ENCODE measurements at places on chromosomes 16 and 17.

DNA sequence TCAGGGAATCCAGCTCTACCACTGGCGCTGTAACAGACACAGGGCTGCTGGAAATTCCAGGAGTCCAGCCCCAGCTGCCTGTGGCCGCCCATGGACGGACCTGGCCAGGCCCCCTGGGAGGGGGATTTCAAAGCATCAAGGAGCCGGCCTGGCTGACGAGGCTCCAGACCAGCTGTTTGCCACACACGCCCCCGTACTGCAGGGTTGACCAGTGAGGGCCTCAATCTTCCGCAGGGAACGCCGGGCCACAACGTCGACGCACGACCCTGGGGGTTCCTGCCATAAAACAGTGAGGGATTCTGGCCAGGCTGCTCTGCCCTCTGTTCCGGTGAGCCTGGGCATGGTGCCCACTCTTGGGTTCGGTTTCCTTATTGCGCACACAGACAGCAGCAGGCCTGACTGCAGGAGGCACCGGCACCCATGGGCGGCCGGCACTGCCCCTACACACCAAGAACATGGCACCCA lies 3.7 kb downstream of the LMF1 start:
- DNase-seq: no peak

DNA sequence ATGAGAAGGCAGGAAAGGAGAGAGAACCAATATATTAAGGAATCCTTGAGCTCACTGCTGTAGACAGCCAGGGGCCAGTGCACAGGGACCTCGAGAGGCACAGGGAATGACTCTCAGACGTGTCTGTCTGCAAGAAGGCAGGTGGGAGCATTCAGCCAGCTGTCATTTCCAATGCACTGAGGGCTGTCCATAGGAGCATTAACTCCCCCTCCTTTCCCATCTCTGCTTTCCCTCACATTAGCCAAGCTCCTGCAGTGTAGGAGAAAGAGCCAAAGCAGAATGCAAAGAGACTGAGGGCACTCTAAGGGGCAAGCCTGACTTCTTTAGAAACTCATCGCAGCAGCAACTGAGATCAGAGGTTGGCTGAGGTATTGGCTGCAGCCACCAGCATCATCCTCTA lies 218.3 kb downstream of the CDH13 start:
- DNase-seq: no peak

- DNase-seq: peak; percentile 95
Measured at GRCh38 chr17:35433075-35433894, 985 bp upstream of the SLFN12 start.

DNA sequence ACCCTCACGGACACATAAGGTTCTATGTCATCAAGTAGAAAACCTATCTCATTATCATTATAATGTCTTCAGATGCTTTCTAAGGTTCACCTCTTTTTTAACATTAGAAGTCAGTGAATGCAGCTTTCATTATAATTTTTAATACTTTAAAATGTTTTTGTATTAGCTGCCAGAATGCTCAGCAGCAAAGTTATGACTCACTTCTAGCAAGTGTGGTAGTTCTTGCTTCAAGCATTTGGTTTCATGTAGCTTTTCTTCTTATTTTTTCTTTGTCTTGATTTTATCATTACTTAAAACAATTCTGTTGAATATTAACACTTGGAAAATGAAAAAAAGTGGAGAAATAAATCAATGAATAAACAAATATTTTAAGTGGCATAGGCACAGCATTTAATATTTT lies 23.4 kb downstream of the LPCAT2 start:
- peak; percentile 10 for DNase-seq

- DNase-seq: no peak
Measured at GRCh38 chr16:14198572-14198971, 127.5 kb downstream of the MRTFB start.

GRCh38 chr16:1299012-1299867 lies 10.2 kb upstream of the UBE2I start:
- DNase-seq: no peak

DNA sequence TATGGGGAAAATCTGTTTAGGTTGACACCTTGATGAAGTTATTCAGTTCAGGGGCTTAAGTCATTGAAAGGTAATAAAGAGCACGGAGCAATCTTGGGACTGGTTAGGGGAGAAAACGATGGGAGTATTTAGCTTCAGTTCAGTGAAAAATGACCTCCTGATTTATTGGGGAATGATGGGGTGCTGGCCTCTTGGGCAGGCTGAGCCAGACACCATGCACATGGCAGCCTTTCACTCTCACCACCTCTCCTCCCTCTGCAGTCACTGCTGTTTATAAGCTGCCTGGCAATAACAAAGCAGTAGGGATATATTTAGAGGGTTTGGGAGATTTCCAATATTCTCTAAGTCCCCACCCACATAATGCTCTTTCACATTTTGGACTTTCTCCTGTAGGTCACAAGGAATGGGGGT lies 140.5 kb upstream of the HS3ST2 start:
- no peak for DNase-seq

- DNase-seq: no peak
Measured at GRCh38 chr16:67167588-67167987, 2.8 kb upstream of the NOL3 start.

DNA sequence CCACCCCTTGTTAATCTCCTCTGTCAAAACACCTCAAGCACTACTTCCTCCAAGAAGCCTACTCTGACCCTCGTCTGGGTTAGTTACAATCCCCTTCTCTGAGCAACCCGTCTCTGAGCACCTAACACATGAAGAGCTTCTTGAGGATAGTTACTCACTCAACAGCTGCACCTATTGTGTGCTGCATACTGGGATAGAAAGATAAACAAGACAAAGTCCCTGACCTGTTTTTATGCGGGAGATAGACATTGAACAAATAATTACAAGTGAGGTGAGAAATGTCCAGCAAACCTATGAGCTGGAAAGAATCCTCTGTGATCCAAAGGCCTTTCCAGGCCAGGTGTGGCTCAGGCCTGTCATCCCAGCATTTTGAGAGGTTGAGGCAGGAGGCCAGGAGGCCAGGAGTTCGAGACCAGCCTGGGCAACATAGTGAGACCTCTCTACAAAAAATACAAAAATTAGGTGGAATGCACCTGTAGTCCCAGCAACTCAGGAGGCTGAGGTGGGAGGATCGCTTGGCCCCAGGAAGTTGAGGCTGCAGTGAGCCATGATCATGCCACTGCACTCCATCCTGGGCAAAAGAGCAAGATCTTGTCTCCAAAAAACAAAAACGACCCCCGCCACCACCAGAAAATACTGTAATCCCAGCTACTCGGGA lies 5.5 kb upstream of the ZNF771 start:
- no peak for DNase-seq

GRCh38 chr16:53183442-53183841 lies 128.7 kb downstream of the CHD9 start:
- no peak for DNase-seq

DNA sequence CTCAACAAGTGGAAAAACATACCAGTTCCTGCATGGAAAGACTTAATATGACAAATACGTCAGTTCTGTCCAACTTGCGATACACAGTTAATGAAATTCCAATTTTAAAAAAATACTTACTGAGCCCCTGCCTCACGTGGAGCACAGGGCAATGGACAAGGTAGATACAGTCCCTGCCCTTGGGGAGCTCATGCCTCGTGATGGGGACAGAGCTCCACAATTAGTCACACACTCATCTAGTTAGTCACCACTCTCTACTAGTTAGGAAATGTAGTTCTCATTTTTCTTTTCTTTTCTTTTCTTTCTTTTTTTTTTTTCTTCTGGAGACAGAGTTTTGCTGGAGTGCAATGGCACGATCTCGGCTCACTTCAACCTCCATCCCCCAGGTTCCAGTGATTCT lies 74.7 kb upstream of the CDH5 start:
- no peak for DNase-seq

DNA sequence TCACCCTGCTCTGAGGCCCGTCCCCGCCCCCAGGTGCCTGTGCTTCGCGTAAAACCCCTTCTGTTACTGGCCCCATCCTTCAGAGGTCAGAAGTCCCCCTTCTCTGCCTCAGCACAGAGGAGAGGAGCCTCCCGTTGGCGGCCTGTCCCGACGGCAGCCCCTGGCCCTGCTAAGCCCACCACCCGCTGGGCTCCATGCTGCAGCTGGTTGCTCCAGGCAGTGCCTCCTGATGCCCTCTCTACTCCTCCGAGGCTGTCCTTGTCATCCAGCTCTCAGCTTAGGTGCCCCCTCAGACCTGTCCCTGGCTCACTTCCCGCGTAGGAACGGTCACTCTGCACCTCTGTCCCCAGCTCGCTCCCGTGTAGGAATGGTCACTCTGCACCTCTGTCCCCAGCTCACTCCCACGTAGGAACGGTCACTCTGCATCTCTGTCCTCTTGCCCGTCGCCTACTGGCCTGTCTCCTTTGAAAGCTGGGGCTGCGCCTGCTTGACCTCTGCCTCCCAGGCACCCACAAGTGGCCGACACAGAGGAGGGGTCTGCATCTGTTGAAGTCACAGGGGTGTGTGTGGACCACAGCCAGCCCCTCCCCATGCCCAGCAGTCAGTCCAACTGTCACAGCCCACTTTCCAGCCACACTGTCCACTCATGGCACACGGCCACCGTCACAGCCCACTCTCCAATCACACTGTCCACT lies 31.7 kb upstream of the ZC3H18 start:
- no peak for DNase-seq

DNA sequence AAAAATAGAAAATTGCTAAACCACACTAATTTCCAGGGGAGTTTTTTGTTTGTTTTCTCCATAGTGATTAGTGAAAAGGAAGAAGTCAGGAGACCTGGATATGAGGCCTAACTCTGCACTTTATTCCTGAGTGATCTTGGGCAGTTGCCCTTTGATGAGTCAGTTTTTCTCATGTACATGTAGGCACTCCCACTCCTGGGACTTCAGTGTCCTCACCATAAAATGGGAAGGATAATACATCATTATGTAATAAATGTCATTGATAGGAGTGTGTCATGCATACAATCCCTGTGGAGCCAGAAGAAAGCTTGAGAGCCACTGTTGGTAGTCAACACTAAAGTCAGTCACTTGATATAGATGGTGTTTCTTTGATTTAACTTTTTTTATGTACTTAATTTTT lies 32.5 kb downstream of the WIPF2 start:
- peak; percentile 91 for DNase-seq

DNA sequence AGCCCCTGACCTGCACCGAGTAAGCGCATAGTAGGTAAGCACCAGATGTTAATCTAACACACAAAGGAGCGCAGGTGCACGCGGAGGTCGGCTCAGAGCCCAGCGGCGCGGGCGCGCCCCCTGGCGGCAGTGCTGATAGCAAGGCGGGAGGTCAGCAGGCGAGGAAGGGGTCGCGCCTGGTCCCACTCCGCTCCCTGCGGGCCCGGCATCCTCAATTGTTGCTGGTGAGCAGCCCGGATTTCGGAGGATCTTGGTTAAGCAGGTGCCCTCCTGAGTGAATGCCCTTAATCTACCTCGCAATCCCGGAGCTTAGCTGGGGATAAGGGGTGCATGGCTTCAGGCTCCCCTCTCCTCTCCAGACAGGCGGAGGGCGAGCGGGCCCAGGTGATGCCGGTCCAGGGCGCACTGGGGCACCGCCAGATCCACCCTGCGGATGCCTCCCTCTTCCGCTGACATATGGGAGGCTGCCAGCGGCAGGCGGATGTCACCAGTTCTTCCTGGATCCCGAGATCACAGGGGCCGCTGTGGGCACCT lies 4.0 kb upstream of the WNT3 start:
- no peak for DNase-seq

- no peak for DNase-seq
Measured at GRCh38 chr16:89155851-89156739, 15.5 kb upstream of the CDH15 start.

- DNase-seq: peak; percentile 45
Measured at GRCh38 chr17:74858672-74859458, 820 bp downstream of the GRIN2C start.

DNA sequence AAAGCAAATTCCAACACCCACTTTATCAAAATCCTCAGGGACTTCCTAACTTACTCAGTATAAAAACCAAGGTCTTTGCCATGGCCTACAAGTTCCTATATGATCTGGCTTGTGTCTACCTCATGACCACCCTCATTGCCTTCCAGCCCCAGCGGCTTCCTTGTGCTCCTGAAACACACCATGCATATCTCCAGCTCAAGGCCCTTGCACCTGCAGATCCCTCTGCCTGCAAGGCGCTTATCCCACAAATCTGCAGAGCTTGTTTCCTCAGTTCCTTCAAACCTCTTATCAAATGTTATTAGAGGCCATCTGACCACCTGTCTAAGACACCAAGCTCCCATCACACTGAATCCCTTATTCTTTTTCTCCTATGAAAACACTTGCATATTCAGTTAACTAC lies 2.6 kb downstream of the BBS2 start:
- DNase-seq: no peak

DNA sequence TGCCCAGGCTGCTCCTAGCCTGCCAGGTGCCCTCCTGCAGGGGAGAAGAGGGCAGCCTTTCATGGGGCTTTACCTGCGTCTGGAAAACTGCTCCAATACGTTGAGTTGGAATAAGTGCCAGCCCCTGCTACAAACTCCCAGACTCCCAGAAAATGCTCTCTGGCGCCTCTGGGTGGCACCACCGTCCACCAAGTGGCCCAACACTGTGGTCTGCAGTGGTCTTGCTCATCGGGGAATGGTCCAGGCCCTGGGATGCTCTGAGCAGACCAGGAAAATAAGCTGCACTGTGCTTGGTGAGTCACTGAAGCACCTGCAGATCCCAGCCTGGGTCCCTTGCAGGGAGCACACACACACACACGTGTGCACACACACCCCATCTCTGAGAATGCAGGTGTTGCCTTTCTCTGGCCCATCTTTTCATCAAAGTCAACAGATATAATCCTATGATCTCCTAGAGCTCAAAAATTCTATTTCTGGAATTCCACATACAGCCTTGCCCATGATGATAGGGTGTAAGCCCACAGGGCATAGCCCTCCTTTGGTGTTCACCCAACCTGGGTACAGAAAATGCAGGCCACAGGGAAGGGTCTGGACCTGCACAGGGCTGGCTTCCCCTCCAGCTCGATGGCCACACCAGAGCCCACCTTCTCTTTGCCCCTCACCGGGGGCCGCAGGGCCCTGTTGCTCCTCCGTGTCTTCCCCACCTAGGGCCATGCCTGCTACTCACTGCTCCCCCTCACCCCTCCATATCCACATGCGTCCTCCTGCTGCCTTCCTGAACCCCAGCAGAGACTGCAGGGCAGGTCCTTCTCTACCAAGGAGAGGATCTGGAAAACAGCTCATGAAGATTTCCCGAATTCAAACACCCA lies 20.5 kb downstream of the CDIP1 start:
- no peak for DNase-seq

All from AG08395 (cell line).